Cortex of kidney (tissue), 1 donor: ENCODE measurements at places on chromosomes 13 and 19.

- DNase-seq, result no peak
These were observed 507.4 kb downstream of the DACH1 start for GRCh38 chr13:71359641-71360040.

- no peak for DNase-seq
These were observed 34.7 kb upstream of the CASP14 start for GRCh38 chr19:15014579-15014978.

GRCh38 chr13:23377579-23377978 is 55.9 kb downstream of the SACS start:
- no peak for DNase-seq

DNA sequence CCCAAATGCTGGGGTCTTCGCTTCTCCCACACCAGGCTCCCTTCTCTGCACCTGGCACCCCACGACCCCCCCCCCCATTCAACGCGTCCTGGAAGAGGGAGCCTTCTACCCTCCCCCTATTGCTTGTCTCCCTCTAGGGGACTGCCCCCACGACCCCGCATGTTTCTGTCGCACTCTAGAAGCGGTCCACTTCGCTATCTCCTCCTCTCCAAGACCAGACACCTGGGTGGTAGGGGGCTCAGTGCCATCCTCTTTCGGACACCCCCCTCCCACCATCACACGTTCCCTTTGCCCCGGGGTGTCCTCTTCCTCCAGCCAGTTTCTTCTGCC is 1.5 kb downstream of the TGFB1 start:
- no peak for DNase-seq

DNA sequence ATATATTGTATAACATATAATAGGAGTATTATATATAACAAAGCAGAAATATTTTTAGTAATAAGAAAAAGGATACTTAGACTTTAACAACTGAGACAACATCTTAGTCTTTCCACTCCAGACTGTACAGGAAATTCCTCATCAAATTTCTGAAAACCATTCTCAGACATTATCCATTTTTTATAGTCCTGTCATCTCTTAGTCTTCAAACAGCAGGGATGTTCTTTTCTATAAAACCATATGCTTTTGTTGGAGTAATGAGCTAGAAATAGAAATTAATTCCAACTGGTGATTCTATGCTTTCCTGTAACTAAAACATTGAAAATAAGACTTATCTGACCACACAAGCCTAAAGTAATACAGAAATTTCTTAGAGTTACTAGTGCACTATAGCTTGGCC is 82.2 kb upstream of the CSNK1A1L start:
- DNase-seq, result no peak

DNA sequence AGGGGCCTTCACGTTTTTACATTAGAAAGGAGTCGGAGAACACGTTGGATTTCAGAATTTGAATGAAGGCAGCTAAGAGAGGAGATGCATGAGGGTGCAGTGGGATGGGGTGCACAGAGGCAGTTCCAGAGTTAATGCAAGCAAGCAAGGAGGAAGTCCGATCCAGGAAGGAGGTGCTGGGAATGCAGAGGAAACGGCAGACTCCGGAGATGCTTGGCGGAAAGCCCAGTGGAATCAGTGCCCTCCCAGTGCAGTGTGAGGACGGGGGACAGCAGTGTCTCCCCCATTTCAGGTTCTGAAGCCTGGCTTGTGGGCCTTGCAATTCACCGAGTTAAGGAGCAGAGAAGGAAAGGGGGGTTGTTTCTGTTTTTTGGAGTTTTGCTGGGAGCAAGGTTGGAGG is 100.4 kb downstream of the COL4A2 start:
- no peak for DNase-seq
